NCI-H2029 treated with DMSO at 0.1 percent for 48 hours (cell line): ENCODE measurements at places on chromosomes 2 and 18.

GRCh38 chr2:1744446-1745170 lies at the start of gene PXDN:
TSS of gene PXDN (minus strand) at chr2:1744515. CDS start at chr2:1744455, 60 bp downstream.
- no peak for DNase-seq

GRCh38 chr18:77648411-77648810 lies 398.8 kb downstream of the GALR1 start:
- no peak for DNase-seq

- peak; percentile 57 for DNase-seq
Measured at GRCh38 chr2:58967736-58968135, 726.6 kb upstream of the FANCL start.

GRCh38 chr2:227103583-227103982 lies 60.4 kb downstream of the COL4A4 start:
- DNase-seq: no peak

DNA sequence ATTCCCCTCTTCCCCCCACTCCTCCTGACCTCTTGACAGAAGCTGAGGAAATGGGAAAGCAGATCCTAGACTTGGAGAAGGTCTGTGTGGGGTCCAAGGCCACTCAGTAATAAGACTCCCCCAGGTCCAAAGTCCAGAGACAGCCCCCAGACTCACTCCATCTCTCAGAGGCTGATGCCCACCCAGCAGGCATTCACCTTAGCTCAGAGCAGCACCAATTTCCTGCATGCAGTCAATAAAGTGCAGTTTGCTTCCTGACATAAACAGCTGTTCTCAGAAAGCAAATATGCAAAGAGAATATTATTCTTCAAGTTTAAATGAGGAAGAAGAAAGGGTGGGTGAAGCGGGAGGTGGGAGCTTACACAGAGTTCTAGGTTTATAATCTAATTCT lies 84.1 kb upstream of the RTN4 start:
- no peak for DNase-seq
